LHCN-M2 (cell line): ENCODE measurements at places on chromosomes 5 and 9. TPM values are rescaled to one million over a fixed set of nuclear protein-coding genes. Genes with fewer than 3 reads are reported as not detected.

MEGF9 gene
- total RNA-seq, result 7.5 and 9.4 TPM in 2 replicates

GRCh38 chr9:120080849-120081248 lies 499.1 kb downstream of the CDK5RAP2 start:
- DNase-seq, result no peak

ACER2 gene
- total RNA-seq, result 1.9 and 2.1 TPM in 2 replicates

DNA sequence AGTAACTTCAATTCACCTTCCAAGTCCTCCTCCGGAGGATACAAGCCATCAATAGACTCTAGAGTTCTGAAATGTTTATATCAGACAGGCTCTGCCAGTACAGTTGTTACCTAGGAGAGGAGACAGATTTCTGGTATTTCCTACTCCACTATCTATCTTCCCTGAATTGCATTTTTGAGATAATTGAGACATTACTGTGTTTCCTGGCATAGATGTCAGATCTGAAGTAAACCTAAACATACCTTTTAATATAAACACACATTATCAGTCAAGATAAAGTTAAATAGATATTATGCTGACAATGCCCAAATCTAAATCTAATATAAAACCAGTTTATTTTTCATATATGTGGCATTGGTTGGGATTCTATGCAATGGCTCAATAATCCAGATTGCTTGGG lies 8.2 kb upstream of the TYRP1 start:
- no peak for DNase-seq

GRCh38 chr5:93245226-93245625 lies 335.8 kb downstream of the NR2F1-AS1 start:
- DNase-seq, result no peak

AFF4 gene
- total RNA-seq, result 47.4 and 59.1 TPM in 2 replicates
